ENCODE measurements at places on chromosomes 11 and 22.

DNA sequence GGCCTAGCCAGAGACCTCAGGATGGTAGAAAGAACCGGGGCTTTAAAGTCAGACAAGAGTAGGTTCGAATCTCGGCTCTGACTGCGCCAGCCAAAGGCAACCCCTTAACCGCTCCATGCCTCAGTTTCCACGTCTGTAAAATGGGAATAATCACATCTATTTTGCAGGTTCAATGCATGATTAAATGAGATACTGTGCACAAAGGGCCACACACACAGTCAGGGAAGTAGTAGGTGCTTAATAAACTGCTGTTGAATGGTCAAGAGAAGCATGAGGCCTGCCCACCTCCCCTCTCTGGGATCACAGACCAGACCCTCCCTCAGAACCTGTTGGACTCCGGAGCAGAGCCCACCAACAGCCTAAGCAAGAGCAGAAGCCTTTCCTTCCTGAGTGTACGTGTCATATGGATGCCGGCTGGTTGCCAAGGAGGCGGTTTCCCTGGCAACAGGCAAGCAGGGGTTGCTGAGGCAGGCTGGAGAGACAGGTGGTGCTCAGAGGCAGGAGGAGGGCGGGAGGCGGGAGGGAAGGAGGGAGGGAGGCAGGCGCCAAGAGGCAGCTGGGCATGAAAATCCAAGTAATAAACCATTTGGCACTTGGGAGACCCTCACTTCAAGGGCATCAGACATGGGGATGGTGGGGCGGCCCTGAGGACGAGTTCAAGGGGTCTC, 43.9 kb downstream of the NFAM1 start:
- DNase-seq: peak; percentile 17

- DNase-seq: no peak
Observed at GRCh38 chr11:134429106-134429505, 17.1 kb upstream of the B3GAT1 start.

- DNase-seq: peak; percentile 68
Observed at GRCh38 chr22:27804470-27805297, 3.1 kb upstream of the MN1 start.

DNA sequence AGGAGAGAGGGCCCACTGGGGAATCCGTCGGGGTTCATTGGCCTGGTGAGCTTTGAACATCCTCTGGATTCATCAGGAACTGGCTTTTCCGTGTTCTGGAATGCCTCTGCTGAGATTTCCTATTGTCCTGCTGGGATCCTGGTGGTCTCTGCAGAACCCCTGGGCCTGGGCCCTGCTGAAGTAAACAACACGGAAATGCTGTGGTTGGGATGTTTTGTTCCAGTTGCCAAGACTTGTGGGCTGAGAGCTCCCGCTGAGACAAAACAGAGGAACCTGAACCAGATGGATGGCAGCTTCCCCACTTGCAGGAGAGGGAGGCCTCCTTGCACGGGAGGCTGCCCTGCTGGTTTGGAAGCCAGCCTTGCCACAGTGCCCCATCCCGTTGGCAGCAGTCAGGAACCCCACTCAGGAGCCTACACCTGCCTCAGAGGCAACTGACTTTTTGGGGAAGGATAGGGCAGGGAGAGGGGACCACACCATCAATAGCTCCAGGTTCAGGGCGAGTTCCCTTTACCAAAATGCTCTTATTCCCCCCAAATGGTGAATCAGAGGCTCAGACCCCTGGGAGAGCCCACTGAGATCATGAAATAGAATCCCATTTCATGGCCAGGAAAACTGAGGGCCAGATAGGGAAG, 60.7 kb downstream of the LRRC32 start:
- no peak for DNase-seq

DNA sequence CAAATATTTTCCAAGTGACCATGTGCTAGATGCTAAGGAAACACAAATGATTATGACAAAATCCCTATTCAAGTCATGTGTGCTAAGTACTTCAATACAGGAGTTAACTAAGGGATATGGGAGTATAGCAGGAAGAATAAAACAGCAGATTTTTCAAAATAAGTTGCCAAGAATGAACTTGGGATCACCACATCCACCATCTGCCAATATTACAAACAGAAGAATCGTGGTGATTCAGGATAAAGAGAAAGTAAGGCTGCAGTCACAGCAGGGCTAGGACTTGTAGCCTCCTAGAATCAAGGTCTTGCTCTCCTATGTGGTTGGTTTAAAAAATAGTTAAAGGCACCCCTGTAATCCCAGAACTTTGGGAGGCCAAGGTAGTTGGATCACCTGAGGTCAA, 34.3 kb downstream of the MRTFA start:
- no peak for DNase-seq

DNA sequence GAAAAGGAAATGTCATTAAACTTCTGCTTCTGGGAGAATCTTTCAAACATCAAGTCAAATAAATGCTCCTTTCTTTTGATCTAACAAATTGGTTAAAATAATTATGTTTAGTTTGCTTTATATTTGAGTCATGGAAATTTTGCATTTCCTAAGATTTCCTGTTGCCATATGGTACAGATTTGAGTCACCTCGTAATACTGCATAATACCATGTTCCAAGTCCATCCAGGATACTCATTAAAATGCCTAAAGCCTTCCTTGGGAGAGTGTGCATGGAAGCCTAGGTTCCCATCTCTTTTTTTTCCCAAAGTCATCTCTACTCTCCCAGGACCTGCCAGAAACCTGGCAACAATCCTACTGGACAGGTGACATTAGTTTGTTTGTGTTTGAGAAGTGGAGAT, 4.2 kb downstream of the OR9I1 start:
- no peak for DNase-seq

DNA sequence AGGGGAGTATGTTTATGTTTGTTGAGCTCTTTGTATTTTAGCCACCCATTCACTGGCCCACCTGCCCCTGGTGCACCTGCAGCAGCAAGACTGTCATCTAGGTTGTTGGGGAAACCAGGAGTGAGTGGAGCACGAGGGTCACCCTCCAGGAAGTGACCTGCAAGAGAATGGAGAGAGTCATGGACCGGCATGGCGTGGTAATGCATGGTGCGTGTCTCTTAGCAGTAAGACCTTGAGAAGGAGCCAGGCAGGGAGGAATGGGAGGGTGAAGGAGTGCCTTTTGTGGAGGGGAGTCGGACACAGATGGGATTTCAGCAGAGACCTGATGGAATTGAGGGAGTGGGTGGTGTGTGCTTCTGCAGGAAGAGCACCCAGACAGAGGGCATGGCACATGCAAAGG, 37.9 kb downstream of the KCNQ1 start:
- DNase-seq: no peak

- DNase-seq: no peak
Observed at GRCh38 chr11:71446942-71447688, 1.1 kb downstream of the DHCR7 start.
